Spleen (tissue), 13 donors: ENCODE measurements at places on chromosomes 16 and 17. TPM values are rescaled to one million over a fixed set of nuclear protein-coding genes. Genes with fewer than 3 reads are reported as not detected.

DNA sequence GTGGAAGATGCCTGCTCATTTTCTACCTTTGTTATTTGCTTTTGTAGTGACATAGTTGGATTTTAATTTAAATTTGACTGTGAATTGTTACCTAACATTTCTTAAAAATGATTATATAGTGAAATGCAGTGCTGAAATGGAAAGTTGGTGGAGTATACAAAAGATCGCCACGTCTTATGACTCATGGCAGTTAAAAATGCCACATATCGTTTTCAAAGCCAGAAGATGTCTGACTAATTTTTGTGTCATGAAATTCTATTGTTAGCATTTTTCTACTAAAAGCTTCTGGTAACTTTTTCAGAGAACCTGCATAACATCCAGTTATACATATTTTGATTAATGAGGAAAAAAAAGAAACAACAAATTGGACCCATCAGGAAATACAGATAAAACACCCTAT, 20.6 kb downstream of the MAP2K4 start:
- DNase-seq, result no peak

GRCh38 chr17:50608700-50609379, 25.8 kb upstream of the ABCC3 start:
- no peak for DNase-seq

GRCh38 chr17:35807371-35808144, 1.7 kb upstream of the TAF15 start:
- DNase-seq, result no peak

DNA sequence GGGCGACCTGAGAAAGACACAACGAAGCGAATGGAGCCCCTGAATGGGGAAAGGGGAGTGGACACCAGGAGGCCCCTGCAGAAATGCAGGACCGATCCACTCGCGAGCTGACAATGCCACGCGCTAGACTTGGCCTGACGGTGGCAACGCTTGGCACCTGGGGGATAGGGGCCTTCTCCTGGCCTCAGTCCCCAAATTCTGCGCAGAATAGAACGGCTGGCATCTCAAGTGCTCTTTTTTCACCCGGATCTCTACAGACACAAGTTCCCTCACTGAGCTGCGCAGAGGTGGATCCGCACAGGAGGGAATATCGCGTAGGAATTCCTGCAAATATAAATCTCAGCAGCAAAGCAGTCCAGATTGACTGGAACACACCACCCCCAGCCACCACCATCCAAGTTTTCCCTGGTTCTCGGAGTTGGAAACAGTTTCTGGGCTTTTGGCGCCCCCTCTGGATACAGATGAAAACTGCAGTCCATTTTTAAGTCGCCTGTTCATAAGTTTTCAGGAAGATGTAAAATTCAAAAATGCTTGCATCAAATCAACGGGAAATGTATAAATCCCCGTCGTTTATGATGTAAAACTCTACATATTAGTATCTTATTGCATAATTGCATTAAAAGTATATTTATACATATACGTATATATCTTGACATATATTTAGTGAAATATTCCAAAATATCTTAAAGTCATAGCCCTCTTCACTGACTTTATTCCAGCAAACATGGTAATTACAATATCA, 2.3 kb upstream of the SOX9 start:
- DNase-seq, result no peak

- DNase-seq, result peak; percentile 54
These were observed 161.7 kb downstream of the IRF8 start for GRCh38 chr16:86060381-86061317.

DNA sequence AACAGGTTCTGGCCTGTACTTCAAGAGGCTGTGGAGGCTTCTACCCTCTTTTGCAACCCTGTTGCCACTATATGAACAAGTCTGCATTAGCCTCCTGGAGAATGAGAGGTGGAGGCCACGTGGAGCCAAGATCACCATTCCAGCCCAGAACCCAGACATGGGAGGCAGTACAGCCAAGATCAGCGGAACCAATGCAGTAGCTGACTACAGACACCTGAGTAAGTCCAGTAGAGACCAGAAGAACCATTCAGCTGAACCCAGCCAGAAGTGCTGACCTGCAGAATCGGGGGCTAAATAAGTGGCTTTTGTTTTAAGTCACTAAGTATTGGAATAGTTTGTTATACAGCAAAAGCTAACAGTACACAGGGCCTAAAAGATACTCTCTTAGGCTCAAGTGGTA, 12.1 kb downstream of the FAM20A start:
- no peak for DNase-seq

DNA sequence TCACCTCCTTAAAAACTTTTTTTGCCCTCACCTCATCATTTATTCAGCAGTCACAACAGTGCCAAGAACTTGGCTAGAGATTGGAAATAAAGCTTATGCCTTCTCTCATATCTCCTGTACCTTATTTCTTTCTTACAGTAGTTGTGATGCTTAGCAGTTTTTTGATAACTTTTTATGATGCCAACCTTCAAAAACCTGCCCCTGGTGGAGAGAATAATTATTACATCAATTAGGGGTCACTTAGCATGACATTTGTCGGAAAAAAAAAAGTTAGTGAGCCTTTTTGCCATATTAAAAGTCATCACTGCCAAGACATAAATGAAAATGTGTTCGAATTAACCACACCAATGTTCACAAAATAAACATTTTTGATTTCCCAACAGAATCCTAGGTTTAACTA, 296.6 kb downstream of the WWOX start:
- no peak for DNase-seq

TTYH2 gene
- total RNA-seq, result 20.3 TPM

ANKFY1 gene
- 55.3 TPM for total RNA-seq

GAS2L2 gene
- not detected for total RNA-seq

SCNN1B gene
- 6.3 TPM for total RNA-seq

SLFN14 gene
- 0.52 TPM for total RNA-seq

PIK3R6 gene
- 9.6 TPM for total RNA-seq

PYCARD gene
- 68.0 TPM for total RNA-seq
